ENCODE measurements at places on chromosomes 5 and 9.

- DNase-seq = no peak
Observed at GRCh38 chr9:20205821-20206220, 416.5 kb downstream of the MLLT3 start.

DNA sequence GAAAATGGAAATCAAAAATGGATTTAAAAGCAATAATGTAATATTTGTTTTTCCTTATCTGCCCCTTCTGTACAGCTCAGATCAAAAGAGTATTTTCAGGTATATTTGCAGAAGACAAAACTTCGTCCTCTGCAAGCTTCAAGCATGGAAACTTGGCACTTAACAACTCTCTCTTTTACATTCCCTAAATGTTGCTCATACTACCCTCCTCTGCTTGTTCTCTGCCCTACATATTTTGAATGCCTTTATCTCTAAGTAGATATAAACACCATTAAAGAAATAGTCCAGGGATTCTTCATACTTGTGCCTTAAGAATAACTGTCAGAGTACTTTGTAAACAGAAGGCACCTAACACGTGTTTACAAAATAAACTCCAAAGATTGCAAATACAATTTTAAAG is 19.2 kb upstream of the SMC2 start:
- DNase-seq = no peak

DNA sequence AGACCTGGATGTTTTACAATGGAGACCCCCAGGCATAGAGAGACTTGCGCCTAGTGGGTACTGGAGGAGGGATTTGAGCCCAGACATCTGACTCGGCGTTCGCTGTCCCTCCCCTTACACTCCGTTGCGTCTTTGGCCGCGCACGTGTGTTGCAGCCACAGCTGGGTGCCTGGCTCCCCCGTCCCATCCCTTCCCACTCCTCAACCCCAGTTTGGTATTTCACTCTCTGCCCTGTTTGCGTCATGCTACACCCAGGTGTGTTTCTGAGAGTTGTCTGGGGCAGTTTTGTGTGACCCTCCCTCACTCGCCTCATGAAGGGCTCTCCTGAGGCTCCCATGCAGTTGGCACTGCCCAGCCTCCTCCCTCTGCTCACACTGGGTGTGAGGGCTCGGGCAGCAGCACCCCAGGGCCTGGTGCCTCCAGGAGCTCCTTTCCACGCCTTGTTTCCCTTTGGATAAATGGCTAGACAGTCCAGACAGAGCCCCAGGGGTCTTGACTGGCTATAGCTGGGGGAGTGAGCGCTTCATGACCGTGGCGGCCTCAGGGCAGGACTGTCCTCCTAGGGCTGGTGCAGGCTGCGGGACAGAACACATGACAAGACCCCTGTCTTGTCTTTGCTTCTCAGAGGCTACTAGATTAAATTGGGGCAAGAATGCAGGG is 13.6 kb downstream of the TCF7 start:
- DNase-seq = no peak

DNA sequence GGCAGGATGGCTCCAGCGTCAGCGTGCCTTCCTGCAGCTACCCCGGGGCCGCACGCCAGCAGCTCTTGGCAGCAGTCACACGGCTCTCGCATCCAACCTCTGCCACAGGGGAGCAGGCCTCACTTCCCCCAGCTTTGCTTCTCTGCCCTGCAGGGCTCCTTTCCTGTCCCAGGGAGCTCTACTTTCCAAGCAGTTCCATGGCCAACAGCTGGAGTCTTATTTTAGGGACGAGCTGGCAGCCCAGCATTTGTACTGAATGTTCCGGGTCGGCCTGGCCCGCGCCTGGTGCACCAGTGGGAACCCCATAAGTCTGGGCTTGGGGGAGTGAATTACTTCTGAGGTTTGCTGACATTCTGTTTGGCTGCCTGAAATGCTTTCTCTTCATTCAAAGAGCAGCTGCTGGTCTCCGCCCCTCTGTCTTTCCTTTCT is 34.6 kb downstream of the GADD45G start:
- DNase-seq = no peak

DNA sequence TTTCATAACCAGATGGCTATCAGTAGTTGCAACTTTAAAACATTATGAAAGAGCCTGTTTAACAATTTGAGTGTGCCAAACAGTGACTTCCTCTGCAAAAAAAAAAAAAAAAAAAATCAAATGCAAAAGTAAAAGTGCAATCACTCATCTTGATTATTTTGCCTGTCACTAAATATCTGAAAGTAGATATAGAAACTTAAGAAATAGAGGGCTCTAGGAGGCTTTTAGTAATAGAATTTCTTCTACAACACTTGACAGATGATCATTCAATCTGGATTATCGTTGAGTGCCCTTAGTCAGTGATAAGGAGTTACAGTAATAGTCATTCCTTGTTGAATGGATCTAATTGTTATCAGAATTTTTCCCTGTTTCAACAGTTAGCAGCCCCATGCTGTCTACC is 101.8 kb downstream of the CETN3 start:
- DNase-seq = no peak

DNA sequence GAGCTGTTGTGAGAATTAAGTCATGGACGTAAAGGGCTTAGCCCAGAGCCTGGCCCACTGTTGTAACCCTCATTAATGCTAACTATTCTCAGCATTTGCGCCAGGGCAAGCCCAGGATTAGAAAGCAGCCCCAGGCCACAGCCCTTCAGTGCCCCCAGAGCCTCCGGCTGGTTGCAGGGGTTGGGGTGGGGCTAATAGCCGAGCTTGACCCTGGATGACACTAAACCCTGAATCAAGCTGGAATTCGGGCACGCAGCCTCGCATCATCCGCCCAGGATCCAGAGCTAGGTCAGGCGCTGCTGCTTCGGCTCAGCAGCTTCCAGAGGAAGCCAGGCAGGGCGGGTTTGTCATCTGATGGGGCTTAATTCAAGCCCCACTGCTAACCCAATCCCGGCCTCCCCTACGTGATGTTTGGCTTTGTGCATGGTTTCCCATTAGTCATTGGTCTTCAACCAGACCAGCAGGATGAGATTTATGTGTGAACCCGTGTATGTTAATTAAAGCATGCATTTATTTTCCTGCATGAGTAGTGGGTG is 1.2 kb upstream of the MEGF9 start:
- DNase-seq = no peak

DNA sequence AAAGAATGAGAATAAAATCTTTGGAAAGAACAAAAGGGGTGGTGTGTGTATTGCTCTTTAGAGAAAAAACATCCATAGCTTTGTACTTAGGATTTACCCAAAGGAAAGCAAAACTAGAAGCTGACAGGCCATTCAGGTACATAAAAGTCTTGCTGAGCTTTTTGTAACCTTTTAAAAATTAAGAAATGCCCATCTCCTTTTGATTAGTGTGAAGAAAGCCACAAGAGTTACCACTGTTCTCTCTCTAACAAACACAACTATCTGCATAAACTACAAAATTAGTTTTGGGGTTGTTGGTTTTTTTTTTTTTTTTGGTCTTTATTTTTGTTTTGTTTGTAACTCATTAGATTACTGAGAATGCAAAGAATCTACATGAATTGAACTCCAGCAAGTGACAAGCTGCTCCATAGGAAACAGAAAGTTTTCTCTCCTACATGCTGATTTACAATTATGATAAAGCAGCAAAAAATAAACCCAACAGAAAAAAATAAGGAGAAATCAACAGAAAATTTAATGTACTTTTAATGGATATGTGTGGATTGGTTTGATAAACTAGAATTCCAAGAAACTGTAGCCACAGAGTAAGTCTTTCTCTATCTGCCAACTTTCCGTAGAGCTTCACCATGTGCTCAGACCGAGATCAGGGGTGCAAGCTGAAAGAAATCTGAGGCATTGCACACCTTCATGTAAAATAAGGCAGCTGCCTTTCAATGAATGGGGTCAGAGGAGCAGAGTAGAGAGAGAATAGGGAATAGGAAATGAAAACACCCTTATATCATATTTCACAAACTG is 12.3 kb downstream of the BAAT start:
- no peak for DNase-seq
